GM23338 (cell line): ENCODE measurements at places on chromosomes 7 and 10. TPM values are rescaled to one million over a fixed set of nuclear protein-coding genes. Genes with fewer than 3 reads are reported as not detected.
A peak's percentile ranks its signal among the peaks of the same experiment; 100 is the strongest.

MYL10 gene
- total RNA-seq = not detected in 2 replicates

FRMD4A gene
- total RNA-seq = 18.3 and 20.1 TPM in 2 replicates

SMO gene
- total RNA-seq = 57.7 and 61.5 TPM in 2 replicates

ADCYAP1R1 gene
- total RNA-seq = 9.2 and 10.6 TPM in 2 replicates

DENND2A gene
- total RNA-seq = 5.6 and 10.0 TPM in 2 replicates

PLEKHA1 gene
- total RNA-seq = 32.6 and 36.6 TPM in 2 replicates

ARHGEF35 gene
- 21.4 and 26.3 TPM in 2 replicates for total RNA-seq

ZNF138 gene
- 64.7 and 68.4 TPM in 2 replicates for total RNA-seq

FAM131B gene
- total RNA-seq = 28.8 and 30.2 TPM in 2 replicates

HBP1 gene
- 40.5 and 52.8 TPM in 2 replicates for total RNA-seq

NAT16 gene
- 0.21 TPM in 1 of 2 replicates, not detected in the other for total RNA-seq

FXYD4 gene
- total RNA-seq = not detected in 2 replicates

- DNase-seq = no peak
- no peaks in the 10 kb centered on the region for H3K27me3 ChIP-seq
- H3K4me3 ChIP-seq = no peak overlapping the region
- H3K27ac ChIP-seq = no peak overlapping the region
These were observed 15.9 kb downstream of the TDRD1 start for GRCh38 chr10:114195079-114195478.

GRCh38 chr10:81963606-81964005, 88.6 kb downstream of the NRG3 start:
- no peak overlapping the region for H3K27ac ChIP-seq
- H3K36me3 ChIP-seq = no peaks in the 10 kb centered on the region
- DNase-seq = no peak
- H3K4me1 ChIP-seq = no peaks in the 10 kb centered on the region
- H3K4me3 ChIP-seq = no peak overlapping the region

DNA sequence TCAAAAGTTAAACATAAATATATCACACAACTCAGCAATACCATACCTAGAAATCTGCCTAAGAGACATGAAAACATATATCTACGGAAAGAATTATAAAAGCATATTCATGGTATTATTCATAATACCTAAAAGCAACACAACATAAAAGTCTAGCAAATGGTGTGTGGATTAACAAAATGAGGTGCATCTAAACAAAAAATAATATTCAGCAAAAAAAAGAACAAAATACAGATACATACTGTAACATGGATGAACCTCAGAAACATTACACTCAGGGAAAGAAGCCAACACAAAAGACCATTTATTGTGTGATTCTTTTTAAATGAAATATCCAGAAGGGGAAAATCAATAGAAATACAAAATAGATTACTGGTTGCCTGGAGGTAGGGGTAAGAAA, 155.0 kb downstream of the IMMP2L start:
- H3K27ac ChIP-seq = no peak overlapping the region
- H3K4me3 ChIP-seq = no peak overlapping the region
- no peak for DNase-seq
- H3K36me3 ChIP-seq = no peaks in the 10 kb centered on the region
- peaks cover 18% of the 10 kb centered on the region for H3K4me1 ChIP-seq

DNA sequence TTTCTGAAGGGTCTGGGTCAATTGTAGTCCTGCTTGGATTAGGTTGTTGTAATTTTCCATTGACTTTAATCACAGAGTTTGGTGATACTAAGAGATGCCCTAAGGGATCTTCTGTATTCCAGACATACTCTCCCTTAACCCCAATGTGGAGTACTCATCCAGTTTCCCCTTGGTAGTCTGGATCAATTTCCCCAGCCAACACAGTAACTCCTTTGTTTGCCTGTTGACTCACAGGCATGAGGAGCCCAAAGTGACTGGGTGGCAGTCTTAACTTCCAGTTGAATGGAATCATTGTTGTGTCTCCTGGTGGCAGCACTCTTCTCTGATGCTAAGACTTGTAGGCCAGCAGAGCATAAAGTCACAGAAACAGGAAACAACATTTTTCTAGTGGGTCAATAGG, 41.5 kb upstream of the PIK3CG start:
- H3K27ac ChIP-seq = no peak overlapping the region
- H3K27me3 ChIP-seq = no peaks in the 10 kb centered on the region
- no peak overlapping the region for H3K4me3 ChIP-seq
- DNase-seq = no peak
- H3K4me1 ChIP-seq = no peaks in the 10 kb centered on the region

- no peak overlapping the region for H3K27ac ChIP-seq
- no peaks in the 10 kb centered on the region for H3K27me3 ChIP-seq
- H3K4me3 ChIP-seq = no peak overlapping the region
- no peaks in the 10 kb centered on the region for H3K36me3 ChIP-seq
- peaks cover 64% of the 10 kb centered on the region for H3K4me1 ChIP-seq
- DNase-seq = no peak
These were observed 176.1 kb downstream of the PRKG1 start for GRCh38 chr10:51250278-51250920.

- H3K27ac ChIP-seq = no peak overlapping the region
- H3K27me3 ChIP-seq = no peaks in the 10 kb centered on the region
- no peaks in the 10 kb centered on the region for H3K4me1 ChIP-seq
- no peak overlapping the region for H3K4me3 ChIP-seq
These were observed 162.7 kb downstream of the AVL9 start for GRCh38 chr7:32658034-32658433.

DNA sequence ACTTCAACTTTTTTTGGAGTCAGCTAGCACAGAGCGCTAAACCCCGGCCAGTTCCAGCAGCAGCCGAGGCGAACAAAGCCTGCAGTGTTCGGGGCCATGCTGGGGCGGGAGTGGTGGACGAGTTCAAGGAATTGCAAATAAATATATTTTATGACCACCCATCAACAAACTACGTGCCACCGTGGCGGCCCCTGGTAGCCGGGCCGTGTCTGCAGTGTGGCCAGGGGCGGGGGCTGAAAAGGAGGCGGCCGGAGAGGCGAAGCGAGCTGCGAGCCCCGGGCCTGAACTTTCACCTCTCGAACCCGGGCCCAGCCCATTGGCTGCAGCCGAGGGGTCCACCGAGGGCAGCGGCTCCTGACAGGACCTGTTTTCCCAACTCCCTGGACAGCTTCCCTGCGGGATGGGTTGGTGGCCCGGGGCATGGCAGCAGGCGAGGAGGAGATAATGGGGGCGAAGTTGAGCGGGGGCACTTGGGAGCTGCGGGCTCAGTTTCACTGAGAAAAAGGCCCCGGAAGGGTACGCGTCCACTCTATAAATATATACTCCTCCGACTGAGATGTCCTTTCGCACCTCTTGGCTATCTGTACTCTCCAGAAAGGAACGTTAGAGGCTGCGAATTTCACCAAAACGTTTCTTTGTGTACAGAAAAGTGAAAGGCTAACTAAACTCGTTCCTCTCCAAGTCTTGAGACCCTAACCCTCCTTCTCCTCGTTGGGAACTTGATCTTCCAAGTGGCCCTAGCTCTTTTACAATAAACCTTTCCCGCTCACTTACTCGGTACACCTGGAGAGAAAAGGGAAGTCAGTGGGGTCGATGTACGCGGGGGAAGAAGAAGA, 164.6 kb upstream of the PPP1R3A start:
- H3K27ac ChIP-seq = no peak overlapping the region
- H3K4me1 ChIP-seq = peaks cover 13% of the 10 kb centered on the region
- DNase-seq = peak; percentile 69
- peaks cover 62% of the 10 kb centered on the region for H3K27me3 ChIP-seq
- peak overlapping the region; percentile 66 for H3K4me3 ChIP-seq

- no peaks in the 10 kb centered on the region for H3K27me3 ChIP-seq
- H3K36me3 ChIP-seq = no peaks in the 10 kb centered on the region; the same call in 1 of the 2 replicates
- H3K4me3 ChIP-seq = no peak overlapping the region
- no peak for DNase-seq
- no peak overlapping the region for H3K27ac ChIP-seq
These were observed 68.8 kb downstream of the CYP26A1 start for GRCh38 chr10:93142534-93142933.

DNA sequence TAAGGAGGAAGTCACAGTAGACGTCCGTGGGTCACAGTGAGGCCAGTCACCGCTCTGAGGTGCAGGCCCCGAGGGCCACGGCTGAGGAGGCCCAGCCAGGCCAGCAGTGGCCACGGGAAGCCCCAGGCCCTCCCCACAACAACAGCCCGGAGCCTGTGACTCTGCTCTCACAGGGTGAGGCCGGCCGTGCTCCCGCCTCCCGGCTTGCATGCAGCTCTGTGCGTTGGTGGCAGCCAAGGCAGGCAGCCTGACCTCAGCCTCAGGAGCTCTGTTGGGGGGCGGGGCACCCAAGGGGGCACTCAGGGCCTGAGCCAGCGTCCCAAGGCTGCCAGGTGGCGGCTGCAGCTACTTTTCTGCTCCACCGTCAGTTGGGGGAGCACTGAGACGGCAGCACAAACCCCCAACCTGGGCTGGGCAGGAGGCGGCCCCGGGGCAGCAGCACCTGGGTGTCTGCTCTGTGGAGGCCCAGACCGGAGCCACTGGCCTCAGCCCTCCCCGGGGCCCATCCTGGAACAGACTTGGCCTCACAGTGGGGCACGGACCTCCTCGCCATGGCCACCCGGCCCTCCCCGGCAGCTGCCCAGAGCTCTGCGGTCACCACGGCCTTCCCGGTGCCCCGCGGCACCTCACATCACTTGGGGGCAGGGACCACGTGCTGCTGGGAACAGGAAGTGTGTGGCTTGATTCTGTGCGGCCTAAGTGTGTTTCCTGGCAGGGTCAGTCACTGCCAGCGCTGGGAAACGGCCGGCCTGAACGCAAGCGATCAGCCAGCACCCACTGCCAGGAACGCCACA, 13.3 kb downstream of the CYP2W1 start:
- no peak overlapping the region for H3K27ac ChIP-seq
- no peak for DNase-seq

- no peak overlapping the region for H3K4me3 ChIP-seq
- no peak for DNase-seq
- no peaks in the 10 kb centered on the region for H3K27me3 ChIP-seq
- no peak overlapping the region for H3K27ac ChIP-seq
These were observed 94.2 kb downstream of the C10orf90 start for GRCh38 chr10:126576336-126576735.

- no peaks in the 10 kb centered on the region for H3K4me1 ChIP-seq
- no peak overlapping the region for H3K27ac ChIP-seq
- H3K36me3 ChIP-seq = no peaks in the 10 kb centered on the region
These were observed 227.2 kb upstream of the GRB10 start for GRCh38 chr7:51009716-51010496.

- H3K36me3 ChIP-seq = no peaks in the 10 kb centered on the region
- H3K4me3 ChIP-seq = peak overlapping the region; percentile 39
- no peak for DNase-seq
These were observed 26.8 kb upstream of the VAX1 start for GRCh38 chr10:117164592-117165537.

DNA sequence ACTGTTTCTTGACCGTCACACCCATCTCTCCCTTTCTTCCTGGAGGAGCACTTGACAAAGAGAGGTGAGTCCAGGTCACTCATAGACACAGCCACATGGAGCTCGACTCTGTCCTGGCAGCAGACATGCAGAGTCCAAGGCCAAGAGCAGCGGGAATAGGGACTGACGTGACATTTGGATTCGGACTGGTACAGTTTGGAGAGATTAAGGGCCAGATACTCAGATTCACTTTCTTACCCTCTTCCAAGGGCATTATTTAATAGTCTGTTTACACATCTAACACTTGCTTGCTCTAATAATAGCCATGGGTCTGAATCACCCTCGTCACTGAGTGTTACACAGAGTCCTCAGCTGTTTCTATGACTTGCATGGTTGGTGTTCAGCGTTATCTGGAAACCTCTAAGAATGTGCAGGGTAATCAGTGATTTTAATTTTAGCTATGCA, 39.2 kb upstream of the OTUD1 start:
- no peak overlapping the region for H3K4me3 ChIP-seq
- no peaks in the 10 kb centered on the region for H3K36me3 ChIP-seq
- H3K4me1 ChIP-seq = peaks cover 7% of the 10 kb centered on the region
- no peak for DNase-seq
- H3K27me3 ChIP-seq = no peaks in the 10 kb centered on the region

GRCh38 chr10:43781480-43782361, 133.0 kb upstream of the ZNF32 start:
- no peak for DNase-seq
- H3K27ac ChIP-seq = no peak overlapping the region
- H3K4me1 ChIP-seq = no peaks in the 10 kb centered on the region
- H3K27me3 ChIP-seq = no peaks in the 10 kb centered on the region
- H3K36me3 ChIP-seq = no peaks in the 10 kb centered on the region

- H3K27me3 ChIP-seq = no peaks in the 10 kb centered on the region
- H3K4me3 ChIP-seq = no peak overlapping the region
- DNase-seq = no peak
- no peaks in the 10 kb centered on the region; the same call in 1 of the 2 replicates for H3K36me3 ChIP-seq
- H3K4me1 ChIP-seq = peaks cover 6% of the 10 kb centered on the region
These were observed 116.3 kb upstream of the PPP2R2D start for GRCh38 chr10:131784363-131785120.

- H3K36me3 ChIP-seq = no peaks in the 10 kb centered on the region; the same call in 1 of the 2 replicates
- no peak for DNase-seq
- no peaks in the 10 kb centered on the region for H3K27me3 ChIP-seq
- peak overlapping the region; percentile 66 for H3K4me3 ChIP-seq
- H3K4me1 ChIP-seq = peaks cover 6% of the 10 kb centered on the region
- H3K27ac ChIP-seq = peak overlapping the region; percentile 45
These were observed 713 bp downstream of the IMMP2L start for GRCh38 chr7:111561654-111561903.

DNA sequence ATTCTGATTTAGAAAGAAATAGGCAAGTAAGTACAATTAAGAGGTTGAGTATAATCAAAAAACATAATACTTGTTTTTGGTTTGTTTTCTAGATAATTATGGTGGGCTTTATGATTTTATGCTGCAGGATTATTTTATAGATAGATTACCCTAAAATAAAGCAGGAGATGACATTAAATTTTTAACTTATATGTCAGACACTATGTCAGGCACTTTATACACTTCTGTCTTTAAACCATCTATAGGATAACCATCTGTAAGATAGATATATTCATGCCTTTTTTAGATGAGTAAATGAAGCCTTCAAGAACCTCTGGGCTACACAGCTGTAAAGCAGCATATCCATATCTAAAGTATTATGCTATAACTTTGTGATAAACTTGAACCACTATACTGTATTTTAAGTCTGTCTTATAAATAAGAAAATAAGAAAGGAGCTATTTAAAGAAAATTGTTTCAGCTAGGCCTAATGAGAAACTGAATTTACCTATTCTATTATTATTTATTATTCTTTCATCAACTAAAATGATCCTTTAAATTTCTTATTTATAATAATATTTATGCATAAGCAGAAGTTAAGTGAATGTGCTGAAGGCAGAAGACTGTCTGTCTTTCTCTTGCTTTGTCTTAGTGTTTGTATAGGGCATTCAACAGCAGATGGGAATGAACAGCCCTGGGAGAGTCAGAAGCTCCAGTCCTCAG, 94.0 kb downstream of the CPED1 start:
- DNase-seq = no peak
- no peak overlapping the region for H3K4me3 ChIP-seq
- no peak overlapping the region for H3K27ac ChIP-seq
- no peaks in the 10 kb centered on the region for H3K27me3 ChIP-seq
- no peaks in the 10 kb centered on the region for H3K4me1 ChIP-seq
